ENCODE measurements at places on chromosomes 5 and 9.

GRCh38 chr9:12818431-12819000 lies 43.7 kb downstream of the LURAP1L start:
- no peak for DNase-seq

GRCh38 chr9:136566901-136567300 lies 21.1 kb upstream of the NOTCH1 start:
- DNase-seq = no peak

GRCh38 chr5:177529247-177530203 lies 12.8 kb upstream of the DDX41 start:
- DNase-seq = no peak

GRCh38 chr5:180808461-180809000 lies 5.9 kb upstream of the MGAT1 start:
- DNase-seq = no peak

DNA sequence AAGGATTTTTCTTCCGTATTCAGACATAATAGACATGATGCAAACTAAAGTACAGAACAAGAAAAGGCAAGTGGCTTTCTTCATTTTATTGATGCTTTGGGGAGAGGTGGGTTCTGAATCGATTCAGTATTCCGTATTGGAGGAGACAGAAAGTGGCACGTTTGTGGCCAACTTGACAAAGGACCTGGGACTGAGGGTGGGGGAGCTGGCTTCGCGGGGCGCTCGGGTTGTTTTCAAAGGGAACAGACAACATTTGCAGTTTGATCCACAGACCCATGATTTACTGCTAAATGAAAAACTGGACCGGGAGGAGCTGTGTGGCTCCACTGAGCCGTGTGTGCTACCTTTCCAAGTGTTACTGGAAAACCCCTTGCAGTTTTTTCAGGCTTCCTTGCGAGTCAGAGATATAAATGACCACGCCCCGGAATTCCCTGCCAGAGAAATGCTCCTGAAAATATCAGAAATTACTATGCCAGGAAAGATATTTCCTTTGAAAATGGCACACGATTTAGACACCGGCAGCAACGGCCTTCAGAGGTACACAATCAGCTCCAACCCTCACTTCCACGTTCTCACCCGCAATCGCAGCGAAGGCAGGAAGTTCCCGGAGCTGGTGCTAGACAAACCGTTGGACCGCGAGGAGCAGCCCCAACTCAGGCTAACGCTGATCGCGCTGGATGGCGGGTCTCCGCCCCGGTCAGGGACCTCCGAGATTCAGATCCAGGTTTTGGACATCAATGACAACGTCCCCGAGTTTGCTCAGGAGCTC lies 551 bp downstream of the PCDHB6 start:
- DNase-seq = no peak

DNA sequence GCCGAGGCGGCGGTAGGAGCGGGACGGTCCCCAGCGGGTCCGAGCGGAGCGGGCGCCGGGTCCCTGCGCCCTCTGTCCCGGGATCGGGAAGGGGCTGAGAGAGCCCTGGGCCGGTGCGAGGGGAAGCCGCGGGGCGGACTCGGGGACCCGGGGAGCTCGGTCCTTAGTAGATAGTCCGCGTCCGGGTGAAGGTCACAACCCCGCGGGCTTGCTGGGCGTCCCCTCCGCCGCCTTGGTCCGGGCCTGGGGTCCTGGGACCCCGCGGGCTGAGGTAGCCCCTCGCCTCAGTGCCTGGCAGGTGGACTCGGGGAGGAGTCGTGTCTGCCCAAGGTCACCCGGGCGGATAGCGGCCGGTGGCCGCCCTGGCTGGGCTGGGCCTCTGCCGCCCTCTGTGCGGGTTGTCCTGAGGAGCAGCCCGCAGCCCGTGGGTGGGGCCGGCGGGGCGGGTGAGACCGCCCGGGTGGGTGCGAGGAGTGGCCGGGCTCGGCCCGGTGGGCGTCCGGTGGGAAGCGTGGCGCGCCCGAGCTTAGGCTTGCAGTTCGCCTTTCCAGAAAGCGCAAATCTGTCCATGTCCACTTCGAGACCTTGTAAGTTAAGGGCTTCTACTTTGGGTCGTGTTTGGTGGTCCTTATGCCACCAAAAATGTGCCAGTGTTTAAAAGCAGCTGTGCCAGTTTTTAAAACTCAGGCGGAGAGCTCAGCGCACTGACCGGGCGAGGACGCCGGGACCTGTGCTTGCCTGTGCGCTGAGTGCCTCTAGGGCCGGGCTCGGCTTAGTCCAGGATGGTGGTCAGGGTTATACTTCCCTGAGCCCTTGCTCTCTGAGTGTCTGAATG lies 554 bp downstream of the SDHA start:
- DNase-seq = peak; percentile 75

DNA sequence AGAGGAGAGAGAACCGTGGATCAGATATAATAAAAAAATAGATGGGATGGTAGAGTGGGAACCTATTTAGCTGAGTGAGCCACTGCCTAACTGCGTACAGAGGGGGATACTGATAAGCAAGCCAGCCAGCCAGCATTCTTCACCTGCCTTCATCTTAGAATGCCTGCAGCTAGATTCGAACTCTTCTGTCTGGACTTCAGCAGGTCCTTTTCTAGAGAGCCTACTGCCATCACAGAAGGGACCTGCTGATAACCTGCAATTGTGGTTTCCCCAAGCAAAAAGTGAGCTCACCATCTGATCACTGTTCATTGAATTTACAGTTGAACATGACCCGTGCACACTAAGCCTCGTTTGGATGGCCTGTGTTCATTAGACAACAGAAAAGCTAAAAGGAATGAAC lies 109.4 kb downstream of the CDC42SE2 start:
- DNase-seq = no peak
